ENCODE measurements at places on chromosomes 3 and 15.

DNA sequence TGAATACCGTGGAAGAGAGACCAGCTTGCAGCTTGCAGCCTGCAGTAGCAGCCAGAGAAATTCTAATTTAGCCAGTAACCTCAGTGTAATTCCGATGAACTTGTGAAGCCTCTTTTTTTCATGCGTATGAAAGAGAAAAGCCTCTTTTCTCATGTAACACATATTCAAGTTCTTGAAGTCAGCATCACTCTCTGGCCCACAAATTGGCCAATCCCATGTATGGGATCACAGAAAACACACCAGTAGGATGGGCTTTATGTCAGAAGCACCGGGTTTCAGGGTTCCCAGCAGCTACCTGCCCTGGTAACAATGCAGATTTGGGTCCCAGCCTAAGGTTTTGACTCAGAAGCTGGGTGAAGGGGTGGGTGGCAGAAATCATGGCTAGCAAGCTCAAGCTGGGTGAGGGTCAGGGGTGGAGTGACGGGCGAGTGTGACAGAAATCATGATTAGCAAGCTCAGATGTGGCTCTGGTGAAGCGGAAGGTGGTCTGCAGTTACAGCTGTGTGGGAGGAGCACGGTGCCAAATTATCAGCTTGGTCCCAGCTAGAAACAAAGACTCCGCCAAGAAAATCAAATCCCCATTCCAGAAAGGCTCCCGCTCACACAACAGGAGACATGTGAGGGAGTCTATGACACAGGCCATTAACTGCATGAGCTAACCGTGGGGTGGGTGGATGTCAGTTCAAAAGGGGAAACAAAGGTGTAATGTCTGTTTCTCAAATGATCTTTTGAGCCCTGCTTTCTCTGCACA is 86.6 kb downstream of the SNRK start:
- DNase-seq = no peak

DNA sequence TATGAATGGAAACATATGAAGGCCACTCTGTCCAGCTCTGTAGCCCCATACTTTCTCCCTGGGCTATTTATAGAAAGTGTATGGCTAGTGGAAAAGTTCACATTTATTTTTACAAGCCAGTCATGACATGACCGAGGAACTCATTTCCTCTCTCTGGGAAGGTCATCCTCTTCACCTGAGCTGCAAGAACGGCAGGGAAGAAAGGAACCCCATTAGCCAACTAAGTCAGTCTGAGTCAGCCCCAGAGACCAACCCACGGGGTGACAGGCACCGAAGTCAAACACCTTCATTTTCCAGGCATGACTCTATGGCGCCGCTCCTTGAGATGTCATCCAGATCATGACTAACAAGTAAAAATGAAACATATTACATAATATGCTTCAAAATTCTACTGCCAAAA is 4.8 kb downstream of the PAQR9 start:
- no peak for DNase-seq

GRCh38 chr3:126026277-126026751 is 57.3 kb downstream of the ROPN1B start:
- DNase-seq = no peak

DNA sequence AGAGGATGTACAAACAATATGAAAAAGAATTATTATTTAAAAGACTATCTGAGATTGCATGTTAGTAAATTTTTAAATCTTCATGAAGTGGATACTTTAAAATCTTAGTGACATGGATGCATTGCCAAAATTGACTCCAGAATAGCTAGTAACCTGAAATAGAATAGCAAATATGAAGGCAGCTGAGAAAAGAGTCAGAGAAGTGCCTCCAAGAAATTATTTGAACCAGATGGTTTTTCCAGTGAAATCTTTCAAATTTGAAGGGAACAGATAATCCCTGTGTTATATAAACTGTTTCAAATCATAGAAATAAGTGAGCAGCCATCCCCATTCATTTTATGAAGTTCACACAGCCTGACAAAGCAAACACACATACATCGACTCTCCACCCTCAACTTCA is 29.6 kb downstream of the FSIP1 start:
- no peak for DNase-seq

DNA sequence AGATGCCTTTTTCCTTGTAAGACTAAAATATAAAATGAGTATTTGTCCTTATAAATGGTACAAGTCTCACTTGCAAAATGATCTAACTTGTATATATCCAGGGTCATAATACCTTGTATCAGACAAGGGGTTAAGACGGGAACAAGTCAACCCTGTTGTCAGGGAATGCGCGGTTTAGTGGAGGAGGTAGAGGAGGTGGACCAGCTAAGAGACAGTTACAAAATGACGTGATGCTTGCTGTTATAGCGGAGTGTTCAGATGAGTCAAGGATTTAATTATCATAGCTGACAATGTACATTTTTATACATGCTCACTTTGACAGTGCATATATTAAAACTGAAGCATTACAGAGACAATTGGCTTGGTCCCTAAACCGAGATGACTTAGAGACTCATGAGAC is 26.8 kb upstream of the KLHL25 start:
- DNase-seq = no peak

GRCh38 chr3:94714194-94714593 is 651.3 kb downstream of the NSUN3 start:
- DNase-seq = no peak

DNA sequence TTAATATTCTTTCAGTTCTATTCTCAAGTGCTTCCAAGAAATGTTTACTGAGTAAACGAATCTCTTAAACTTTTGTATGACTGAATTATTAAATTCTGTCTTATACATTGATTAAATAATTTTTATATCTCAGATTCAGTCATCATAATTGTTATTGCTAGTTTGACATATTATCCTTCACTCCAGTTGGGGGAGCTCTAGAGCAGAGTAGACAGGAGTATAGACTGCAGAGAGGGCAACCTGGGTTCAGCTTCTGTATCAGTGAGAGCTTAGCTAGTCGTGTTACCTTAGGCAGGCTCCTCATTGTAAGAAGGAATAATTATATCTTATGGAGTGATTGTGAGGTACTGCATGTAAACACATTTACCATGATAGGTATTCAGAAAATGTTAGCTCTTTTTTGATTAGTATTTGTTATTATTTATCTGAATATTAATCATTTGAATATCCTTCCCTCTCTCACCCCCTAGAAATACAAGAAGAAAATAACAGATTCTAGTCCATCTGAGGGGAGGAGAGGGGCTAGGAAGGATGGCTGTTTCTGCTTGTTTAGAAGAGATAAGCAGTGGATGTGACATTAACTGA is 31.0 kb upstream of the ZCWPW2 start:
- no peak for DNase-seq

- DNase-seq = no peak
These were observed 22.0 kb upstream of the SKOR1 start for GRCh38 chr15:67803299-67803698.

- DNase-seq = no peak
These were observed 673.7 kb downstream of the DIPK2A start for GRCh38 chr3:144645300-144645699.

- DNase-seq = no peak
These were observed 113.9 kb downstream of the TMEM108 start for GRCh38 chr3:133152056-133152455.
